ENCODE measurements at places on chromosomes 1 and 21.

DNA sequence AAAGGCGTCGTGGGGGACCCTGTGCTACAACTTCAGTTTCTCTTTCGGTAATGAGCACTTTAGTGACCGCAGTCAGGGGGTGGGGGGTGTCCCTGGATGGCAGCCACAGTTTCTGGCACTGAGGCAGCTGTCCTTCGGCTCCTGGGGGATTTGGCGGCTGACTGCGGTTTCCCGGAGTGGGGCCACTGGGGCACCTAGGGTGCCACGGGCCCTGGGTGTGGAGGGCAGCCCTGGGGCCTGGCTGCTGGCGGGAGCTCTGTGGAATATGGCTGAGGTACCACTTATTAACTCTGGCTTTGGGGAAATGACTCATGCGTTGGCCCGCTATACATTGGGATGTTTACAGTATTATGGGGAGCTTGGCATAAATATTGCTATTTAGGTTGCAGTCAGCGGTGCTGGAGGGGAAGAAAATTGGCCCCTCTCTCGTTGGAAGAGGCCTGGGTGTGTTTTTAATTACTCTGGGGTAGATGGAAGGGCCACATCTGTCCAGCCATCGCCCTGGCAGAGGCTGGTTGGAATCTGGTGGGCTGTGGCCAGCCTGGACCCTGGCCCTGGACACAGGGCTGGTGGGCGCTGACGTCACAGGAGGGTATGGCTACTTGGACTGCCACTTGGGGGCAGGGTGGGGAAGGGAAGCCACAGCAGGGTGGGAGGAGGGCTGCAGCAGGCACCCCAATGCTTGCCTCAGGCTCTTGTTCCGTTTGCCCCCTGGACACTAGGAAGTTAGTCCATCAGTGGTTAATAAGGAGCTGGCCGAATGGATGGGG, 2.0 kb downstream of the EPHB2 start:
- DNase-seq = no peak

DNA sequence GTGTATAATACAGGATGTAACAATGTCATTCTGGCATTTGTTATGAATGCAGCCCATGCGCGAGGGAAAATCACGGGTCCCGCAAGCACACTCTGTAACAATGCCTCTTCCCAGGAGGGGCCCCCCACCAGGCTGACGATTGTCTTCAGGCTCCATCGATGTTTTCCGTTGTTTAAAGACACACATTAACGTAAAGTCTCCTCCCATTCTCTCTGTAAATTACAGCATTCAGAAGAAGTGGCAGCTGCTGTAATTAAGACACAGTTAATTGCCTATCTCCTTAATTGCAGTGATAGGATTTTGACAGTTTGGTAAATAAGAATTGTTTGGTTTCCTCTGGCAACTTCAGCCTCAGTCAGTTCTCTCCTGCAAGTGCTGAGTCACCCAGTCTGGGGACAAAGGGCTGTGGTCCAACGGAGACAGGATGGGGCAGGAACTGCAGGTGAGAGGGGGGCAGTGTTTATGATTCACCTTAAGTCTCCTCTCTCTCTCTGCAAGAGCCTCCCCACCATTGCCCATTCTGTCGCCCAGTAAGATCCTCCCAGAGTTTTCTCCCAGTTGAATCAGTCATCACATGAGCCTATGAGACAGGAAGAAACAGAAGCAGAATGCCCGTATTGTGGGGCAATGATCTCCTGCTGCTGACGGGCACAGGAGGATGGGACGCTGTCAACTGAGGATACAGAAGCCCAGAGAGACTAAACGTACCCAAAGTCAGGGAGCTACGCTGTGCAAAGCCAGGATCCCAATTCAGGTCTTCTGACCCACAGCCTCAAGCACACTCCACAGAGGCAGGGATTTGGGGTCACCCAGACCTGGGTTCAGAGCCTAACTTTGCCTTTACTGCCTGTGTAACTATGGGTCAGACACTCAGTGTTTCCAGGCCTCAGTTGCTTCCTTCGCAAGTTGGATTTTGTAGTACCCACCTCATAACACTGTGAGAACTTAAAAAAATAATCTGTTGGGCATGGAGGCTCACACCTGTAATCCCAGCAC, 110.0 kb downstream of the ADSS2 start:
- DNase-seq = no peak

DNA sequence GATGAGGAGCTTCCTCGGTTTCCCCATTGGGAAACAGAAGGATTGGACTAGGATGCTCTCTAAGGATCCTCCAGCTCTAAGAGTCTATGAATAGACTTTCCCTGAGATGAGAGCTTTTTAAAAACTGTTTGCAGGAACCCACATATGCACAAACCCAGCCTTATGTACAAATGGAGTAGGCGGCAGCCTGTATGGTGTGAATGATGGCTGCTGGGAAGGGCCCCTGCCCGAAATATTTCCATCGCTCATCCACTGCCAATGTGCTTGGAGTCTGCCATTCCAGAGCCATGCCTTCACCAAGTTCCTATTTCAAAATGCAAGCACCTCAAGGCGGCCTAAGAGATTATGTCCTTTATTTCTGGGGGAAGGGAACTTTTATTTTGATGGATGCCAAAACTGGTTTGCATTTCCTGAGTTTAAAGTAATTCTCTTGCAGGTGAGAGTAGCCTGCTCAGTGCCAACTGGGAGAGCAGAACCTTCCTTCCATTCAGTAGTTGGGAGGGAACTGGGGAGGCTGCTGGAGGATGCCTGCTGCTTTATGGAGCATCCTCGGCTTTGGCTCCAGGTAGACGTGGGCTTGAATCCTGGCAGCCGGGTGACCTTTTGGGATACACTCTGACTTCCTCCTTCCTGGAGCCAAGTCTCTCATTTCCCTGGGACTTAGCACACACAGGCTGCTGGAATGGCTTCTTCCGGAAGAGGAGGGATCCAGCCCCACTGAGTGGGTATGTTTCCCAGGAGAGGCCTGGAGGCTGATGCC, 165.9 kb downstream of the ACTL8 start:
- no peak for DNase-seq

- DNase-seq = no peak
Observed at GRCh38 chr1:225691377-225691776, 38.5 kb upstream of the ENAH start.

- no peak for DNase-seq
Observed at GRCh38 chr1:67110352-67110751, 24.4 kb downstream of the C1orf141 start.

GRCh38 chr1:206569556-206569955, 42.7 kb downstream of the EIF2D start:
- DNase-seq = no peak

DNA sequence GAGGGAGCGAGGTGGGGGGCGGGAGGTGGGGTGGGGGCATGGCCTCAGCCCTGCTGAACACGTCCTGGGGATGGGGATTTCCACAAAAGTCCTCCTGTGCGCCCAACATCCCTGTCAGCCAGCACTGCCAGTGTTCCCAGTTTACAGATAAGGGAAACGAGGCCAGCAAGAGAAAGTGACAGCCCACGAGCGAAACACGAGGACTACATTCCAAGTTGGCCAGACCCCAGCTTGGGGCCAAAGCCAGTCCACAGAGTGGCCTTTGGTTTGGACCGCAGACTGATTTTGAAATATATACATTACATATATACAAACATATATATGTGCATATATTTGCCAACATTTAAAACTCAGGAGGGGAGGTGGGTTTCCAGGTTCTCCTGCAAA, 5.0 kb downstream of the FBXO2 start:
- no peak for DNase-seq

DNA sequence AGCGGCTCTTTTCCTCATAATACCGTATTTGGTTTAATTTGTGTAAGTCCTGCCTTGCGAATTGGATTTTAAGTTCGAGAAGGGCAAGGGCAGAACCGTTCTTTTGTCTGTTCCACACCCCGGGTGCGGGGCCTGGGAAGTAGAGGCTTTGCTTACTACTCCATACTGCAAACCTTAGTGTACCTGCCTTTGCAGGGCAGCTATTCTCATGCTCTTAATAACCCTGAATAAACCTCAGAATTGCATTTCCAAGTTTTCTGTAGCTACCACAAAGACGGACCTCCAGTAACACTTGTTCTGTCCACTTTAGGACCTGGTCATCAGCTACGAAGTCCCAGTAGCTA, 657 bp upstream of the HNRNPU start:
- DNase-seq = peak; percentile 44

DNA sequence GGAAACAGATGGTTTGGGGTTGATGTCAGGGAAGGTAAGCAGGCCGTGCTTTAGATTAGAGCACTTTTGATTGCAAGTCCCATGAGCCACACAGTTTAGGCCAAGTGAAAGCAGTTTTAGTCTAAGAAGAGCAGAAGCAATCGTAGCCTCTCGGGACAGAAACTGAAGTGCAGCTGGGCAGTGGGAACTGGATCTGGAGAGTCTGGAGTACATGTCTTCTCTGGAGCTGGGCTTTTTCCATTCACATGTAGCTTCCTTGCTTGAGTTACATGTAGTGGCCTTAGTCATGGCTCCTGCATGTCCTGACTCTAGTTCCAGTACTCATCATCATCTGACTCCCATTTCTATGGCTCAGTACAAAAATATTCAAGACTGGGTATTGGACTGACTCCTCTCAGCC, 16.7 kb downstream of the CAMTA1 start:
- DNase-seq = no peak

DNA sequence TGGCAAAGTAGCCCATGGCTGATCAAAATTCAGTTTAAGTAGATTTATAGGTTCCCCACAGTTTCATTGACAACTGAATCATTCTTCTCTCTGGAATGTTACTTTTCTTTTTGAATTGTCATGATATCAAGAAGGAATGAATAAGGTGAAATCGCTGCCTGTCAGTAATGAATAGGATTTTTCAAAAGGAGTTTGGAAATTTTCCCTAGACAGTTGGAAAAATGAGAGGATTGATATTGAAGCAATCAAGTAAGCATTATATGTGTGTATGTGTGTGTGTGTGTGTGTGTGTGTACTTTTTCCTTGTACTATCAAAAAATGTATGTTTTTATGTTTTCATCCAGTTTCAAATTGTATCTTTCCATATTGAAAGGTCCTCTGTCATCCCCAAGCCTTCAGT, 479.5 kb downstream of the MRPL39 start:
- no peak for DNase-seq

- DNase-seq = no peak
Observed at GRCh38 chr1:94532077-94532476, 9.5 kb downstream of the F3 start.

DNA sequence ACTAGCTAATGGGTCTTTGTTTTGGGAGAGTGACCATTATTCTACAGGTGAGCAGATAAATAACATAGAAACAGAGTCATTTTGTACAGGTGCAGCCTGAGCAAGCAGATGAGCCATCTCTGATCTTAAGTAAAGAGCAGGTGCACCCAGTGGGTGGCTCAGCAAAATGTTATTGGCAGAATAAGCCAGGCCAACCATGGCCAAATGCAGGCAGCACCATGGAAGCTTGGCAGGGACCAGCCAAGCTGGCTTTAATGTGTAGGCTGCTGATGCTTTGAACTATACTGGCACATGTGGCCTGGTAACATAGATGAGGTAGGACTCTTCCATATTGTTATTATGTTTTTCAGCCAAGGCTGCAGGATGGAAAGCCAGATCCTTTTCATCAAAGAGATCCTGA, 553.3 kb upstream of the ZRANB2 start:
- DNase-seq = no peak

DNA sequence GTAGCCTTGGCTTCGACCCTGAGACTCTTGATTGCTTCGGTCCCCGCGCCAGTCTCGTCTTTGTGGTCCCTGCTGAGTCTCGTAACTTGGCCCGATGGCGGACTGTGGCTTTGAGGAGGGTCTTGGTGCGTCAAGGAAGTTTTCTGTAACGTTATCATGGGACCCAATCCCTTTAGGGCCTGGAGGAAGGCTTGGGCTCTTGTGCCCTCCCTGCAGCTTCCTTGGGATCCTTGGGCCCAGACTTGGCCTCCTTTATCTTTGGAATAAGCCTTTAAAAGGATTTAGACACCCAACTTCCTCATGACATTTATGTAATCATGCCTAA, 371 bp downstream of the ZMPSTE24 start:
- no peak for DNase-seq

DNA sequence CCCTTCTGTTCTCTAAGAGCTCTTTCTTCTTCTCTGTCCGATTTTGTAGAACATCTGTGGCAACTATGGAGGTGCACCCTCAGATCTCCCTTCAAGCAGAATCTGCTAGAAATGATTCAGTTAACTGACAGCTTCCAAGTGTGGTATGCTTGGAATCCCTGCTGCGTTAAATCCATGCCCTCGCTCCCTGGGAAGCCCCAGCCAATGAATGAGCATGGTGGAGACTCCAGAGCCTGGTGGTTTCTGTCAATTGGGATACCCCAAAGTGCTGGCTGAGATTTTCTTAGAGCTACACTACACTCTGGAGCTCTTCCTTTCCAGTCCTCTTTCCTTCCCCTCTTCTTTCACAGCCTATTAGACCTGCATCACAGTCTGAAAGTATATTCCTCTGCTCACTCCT, 116.3 kb upstream of the C1orf21 start:
- DNase-seq = no peak

DNA sequence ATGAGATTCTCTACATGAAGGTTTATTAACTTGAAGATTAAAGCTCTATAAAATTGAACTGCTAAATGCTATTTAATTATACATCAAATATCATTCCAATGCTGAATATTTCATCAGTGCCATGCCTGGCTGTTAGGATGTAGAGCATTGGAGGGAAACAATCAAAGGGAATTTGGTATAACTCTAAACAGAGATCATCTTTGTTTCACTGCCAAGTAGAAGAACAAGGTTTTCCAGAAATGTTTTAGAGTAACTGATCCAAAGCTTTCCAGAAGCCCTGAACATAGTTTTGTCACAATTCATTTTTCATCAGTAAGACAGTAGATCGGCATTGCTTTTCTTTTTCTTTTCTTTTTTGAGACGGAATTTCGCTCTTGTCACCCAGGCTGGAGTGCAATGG, 5.9 kb upstream of the DSTYK start:
- DNase-seq = no peak

- DNase-seq = no peak
Observed at GRCh38 chr1:19715334-19716203, 50.9 kb downstream of the HTR6 start.

GRCh38 chr1:231161667-231162296, at the start of gene TRIM67:
Gene TRIM67 (plus strand): TSS chr1:231162058. CDS start chr1:231162970, 912 bp downstream.
- peak; percentile 16 for DNase-seq

DNA sequence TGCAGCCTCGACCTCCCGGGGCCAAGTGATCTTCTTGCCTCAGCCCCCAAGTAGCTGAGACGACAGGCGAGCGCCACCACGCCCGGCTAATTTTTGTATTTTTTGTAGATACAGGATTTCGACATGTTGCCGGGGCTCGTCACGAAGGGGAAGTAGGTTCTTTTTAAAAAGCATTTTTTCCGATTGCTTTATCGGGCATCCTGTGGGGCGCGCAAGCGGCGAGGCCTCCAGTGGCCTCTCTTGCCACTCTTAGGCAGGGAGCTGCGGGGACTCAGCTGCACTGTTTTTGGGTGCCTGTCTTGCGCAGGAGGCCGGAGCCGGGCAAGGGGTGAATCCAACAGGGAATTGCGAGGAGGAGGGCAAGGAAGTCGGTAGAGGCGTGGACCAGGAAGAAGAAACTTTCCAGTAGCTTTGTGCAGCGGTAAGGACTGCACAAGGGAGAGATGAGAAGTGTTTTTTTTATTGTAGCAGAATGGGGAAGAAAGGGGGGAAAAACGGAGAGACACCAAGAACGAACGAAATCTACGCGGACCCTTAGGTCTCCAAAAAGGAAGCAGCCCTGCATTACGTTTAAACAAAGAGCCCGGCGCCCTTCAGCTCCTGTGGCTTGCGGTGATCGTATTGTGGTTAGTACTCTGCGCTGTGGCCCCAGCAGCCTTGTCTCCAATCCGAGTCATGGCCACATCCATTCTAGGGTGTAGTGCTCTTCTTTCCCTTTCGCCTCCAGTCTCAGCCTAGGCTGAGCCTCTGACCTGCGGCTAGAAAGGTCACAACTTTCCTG, 164.8 kb downstream of the PPIAL4G start:
- no peak for DNase-seq

GRCh38 chr1:186566140-186566855, 105.4 kb upstream of the PDC start:
- DNase-seq = no peak

GRCh38 chr1:175094626-175095025, 27.0 kb downstream of the TNN start:
- no peak for DNase-seq
